G401 (cell line): ENCODE measurements at places on chromosomes 12 and 14. TPM values are rescaled to one million over a fixed set of nuclear protein-coding genes. Genes with fewer than 3 reads are reported as not detected.

PTPN6 gene
- total RNA-seq = 12.1 and 16.6 TPM in 2 replicates

LALBA gene
- total RNA-seq = not detected in 2 replicates

SMCO3 gene
- total RNA-seq = not detected in 2 replicates

HPD gene
- 16.2 and 20.0 TPM in 2 replicates for total RNA-seq

LHX5 gene
- not detected in 2 replicates for total RNA-seq

CCDC38 gene
- not detected in 2 replicates for total RNA-seq

ART4 gene
- total RNA-seq = not detected in 2 replicates

CFAP251 gene
- 0.31 and 0.44 TPM in 2 replicates for total RNA-seq

PTPRO gene
- total RNA-seq = not detected in 2 replicates

CLEC9A gene
- not detected in 2 replicates for total RNA-seq

USP44 gene
- total RNA-seq = 0.34 and 4.2 TPM in 2 replicates

TAS2R31 gene
- 0.14 and 0.43 TPM in 2 replicates for total RNA-seq

NAB2 gene
- 44.2 TPM in 2 replicates for total RNA-seq

DRAM1 gene
- 5.5 and 7.9 TPM in 2 replicates for total RNA-seq

DUSP16 gene
- total RNA-seq = 16.2 and 29.6 TPM in 2 replicates

PRH2 gene
- total RNA-seq = not detected in 2 replicates

IL31 gene
- total RNA-seq = not detected in 2 replicates

SH2B3 gene
- 5.7 and 9.9 TPM in 2 replicates for total RNA-seq

FZD10 gene
- not detected in 2 replicates for total RNA-seq

DDN gene
- total RNA-seq = 2.3 and 5.2 TPM in 2 replicates

GPR84 gene
- 1.0 TPM in 1 of 2 replicates, not detected in the other for total RNA-seq

TIMELESS gene
- 33.3 and 37.4 TPM in 2 replicates for total RNA-seq

PLA2G1B gene
- total RNA-seq = not detected in 2 replicates

TDG gene
- 30.8 and 47.5 TPM in 2 replicates for total RNA-seq

AHNAK2 gene
- 17.0 and 31.1 TPM in 2 replicates for total RNA-seq

PSME1 gene
- total RNA-seq = 57.9 and 58.0 TPM in 2 replicates

OR6C2 gene
- not detected in 2 replicates for total RNA-seq

RHEBL1 gene
- 2.5 and 3.5 TPM in 2 replicates for total RNA-seq

PMCH gene
- not detected in 2 replicates for total RNA-seq

PAPLN gene
- not detected in 2 replicates for total RNA-seq

CIDEB gene
- total RNA-seq = 1.7 TPM in 1 of 2 replicates, not detected in the other

MMP19 gene
- total RNA-seq = 0.98 and 1.8 TPM in 2 replicates

KRT82 gene
- not detected in 2 replicates for total RNA-seq

OR4E2 gene
- not detected in 2 replicates for total RNA-seq

TNS2 gene
- total RNA-seq = 13.7 and 21.0 TPM in 2 replicates
